ENCODE measurements at places on chromosomes 7 and 10.

- DNase-seq, result no peak
Observed at GRCh38 chr10:48505394-48506112, 99.3 kb downstream of the ARHGAP22 start.

DNA sequence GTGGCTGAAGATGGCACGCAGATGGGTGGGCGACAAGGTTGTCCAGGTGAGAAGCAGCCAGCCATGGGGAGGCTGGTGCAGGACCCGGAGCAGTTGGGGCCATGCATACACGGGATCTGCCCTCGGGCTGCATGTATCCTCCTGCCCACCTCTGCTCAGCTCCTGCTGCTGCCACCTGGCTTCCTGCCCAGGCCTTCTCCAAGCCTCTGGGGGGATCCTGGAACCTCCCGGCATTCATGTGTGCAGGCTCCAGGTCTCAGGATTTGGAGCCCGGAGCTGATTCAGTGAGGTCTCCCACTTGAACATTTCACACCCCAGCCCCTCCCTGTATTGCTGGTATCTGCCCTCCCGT is 27.0 kb downstream of the PDGFA start:
- DNase-seq, result no peak

GRCh38 chr7:137834552-137834951 is 12.2 kb downstream of the DGKI start:
- no peak for DNase-seq

DNA sequence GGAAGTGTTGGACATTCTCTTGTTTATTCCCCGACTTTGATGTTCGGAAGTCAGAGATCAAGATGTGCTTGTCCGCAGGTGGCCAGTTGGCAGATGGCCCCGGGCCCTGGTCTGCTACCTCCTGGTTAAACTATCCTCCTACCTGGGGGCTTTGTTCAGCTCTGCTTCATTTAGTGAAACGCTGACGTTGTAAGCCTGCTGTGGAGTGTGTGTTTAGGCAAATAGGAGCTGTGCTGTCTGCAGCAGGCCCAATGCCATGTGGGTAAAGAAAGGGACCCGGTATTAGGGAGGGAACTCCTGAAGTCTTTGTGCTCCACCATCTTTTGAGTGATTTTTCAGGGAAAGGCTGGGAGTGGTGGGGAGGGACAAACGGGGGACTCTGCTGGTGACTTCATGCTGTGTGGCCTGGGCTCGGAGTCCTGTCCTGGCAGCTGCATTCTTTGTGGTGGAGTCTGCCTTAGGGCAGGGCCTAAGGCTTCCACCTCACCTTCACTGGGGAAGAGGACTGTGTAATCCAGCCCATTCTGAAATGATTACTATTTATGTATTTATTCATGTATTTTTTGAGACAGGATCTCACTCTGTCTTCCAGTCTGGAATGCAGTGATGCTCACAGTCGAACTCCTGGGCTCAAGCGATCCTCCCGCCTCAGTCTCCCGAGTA is 171.1 kb upstream of the KLF6 start:
- DNase-seq, result no peak

GRCh38 chr10:87771871-87772500 is 46.0 kb downstream of the ATAD1 start:
- no peak for DNase-seq

- no peak for DNase-seq
Observed at GRCh38 chr7:44971902-44972441, 6.8 kb downstream of the MYO1G start.

DNA sequence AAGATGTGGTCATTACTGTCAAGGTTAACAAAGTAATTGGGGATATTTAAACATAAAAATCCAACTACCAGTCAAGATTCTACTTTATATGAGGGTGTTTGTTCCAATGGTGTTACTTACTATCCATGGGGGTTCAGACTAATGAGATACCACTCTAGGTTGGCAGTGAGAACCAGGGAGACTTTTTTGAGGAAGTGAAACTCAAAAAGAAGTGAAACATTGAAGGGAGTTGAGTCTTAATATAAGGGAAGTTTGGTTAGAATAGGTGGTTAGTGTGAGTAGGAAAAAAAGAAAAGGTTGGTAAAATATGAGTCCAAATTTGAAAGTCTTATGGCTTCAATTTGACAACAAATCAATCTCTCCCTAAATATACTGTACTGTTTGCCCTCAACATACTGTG is 123.6 kb upstream of the ANK3 start:
- no peak for DNase-seq

DNA sequence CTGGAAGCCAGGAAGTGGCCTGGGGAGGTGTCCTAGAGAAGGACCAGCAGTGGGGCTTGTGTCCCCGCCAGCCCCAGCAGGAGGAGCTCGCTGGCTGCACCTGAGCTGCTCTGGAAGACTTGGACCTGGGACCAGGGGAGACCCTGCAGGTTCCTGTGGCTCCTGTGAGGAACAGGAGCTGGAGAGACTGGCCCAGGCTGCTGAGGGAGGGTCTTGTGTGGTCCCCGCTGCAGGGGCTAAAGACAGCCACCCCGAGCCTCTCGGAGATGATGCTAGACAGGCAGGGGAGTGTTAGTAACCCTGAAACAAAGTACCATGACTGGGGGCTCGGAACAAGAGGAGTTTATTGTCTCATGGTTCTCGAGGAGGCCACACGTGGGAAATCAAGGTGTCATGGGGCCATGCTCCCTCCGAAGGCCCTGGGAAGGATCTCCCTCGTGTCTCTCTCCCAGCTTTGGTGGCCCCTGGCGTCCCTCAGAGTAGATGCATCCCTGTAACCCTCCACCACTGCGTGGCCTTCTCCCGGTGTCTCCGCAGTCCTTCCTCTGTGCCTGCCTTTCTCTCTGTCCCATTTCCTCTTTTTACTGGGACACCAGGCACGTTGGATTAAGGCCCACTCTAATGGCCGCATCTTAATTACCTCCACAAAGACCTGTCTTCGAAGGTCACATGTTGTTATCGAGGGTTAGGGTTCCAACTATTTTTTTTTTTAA is 348.4 kb downstream of the GLRX3 start:
- no peak for DNase-seq

- no peak for DNase-seq
Observed at GRCh38 chr10:61458031-61458430, 4.8 kb upstream of the TMEM26 start.

- DNase-seq, result no peak
Observed at GRCh38 chr7:1794888-1795542, 124.9 kb downstream of the ELFN1 start.

DNA sequence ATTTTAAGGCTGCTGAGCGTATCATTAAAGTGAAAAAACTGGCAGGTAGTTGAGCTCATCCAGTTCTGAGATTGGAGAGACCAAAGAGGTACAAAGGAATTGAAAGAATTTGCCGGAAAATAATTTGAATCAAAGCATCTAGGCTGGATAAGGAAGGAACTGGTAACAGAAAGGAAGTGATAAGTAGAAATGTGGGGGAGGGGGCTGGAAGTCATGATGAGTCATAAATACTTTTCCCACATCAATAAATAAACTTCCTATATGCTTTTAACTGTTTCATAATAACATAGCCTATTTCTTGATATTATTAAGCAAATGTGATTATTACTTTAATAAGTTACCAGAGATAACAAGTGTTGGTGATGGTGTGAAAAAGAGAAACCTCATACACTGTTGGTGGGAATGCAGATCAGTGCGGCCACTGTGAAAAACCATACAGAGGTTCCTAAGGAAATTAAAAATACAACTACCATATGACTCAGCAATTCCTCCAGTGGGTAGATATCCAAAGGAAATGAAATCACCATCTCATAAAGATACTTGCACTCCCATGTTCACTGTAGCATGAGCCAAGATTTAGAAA is 27.0 kb downstream of the ZNF438 start:
- DNase-seq, result no peak

DNA sequence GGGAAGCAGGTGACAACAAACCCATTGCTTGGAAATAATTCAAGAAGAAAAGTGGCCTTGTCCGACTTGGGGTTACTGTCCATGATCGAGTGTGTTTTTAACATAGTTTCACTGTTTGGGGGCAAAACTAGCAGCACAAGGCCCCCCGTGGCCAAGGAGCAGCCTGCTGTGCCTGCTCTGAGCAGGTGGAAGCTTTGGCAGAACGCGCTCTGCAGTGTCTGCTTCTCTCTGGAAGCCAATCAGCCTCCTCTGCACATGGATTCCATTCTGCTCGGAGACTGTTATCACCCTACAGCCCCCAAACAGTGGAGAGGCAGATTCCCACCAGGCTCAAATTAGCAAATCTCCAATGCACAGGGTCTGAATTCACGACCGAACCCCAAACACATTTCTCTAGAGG is 7.3 kb upstream of the TCERG1L start:
- DNase-seq, result no peak

- DNase-seq, result no peak
Observed at GRCh38 chr7:148116829-148117403, 473.6 kb upstream of the C7orf33 start.

- DNase-seq, result no peak
Observed at GRCh38 chr7:27714831-27715444, 25.0 kb upstream of the TAX1BP1 start.

GRCh38 chr10:117237401-117237991 is 3.4 kb upstream of the SLC18A2 start:
- DNase-seq, result no peak

- DNase-seq, result no peak
Observed at GRCh38 chr7:31720366-31720765, 33.4 kb downstream of the PPP1R17 start.

DNA sequence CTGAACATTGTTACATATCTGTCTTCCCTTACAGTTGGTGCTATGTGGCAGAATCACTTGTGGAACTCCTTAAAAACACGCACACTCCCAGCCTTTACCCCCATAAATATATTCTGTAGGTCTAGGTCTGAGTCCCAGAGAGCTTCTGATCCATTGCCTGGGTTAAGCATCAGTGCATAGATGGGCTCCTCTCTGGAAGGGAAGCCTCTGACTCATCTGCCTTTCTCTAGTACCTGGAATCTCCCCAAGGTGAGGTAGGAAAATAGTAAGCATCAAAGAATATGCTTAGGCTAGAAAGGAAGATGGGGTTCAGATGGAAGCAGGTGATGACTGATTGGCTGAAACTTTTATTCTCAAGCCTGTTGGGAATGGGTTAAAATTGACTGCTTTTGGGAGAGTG is 26.1 kb downstream of the PROSER2 start:
- DNase-seq, result no peak

DNA sequence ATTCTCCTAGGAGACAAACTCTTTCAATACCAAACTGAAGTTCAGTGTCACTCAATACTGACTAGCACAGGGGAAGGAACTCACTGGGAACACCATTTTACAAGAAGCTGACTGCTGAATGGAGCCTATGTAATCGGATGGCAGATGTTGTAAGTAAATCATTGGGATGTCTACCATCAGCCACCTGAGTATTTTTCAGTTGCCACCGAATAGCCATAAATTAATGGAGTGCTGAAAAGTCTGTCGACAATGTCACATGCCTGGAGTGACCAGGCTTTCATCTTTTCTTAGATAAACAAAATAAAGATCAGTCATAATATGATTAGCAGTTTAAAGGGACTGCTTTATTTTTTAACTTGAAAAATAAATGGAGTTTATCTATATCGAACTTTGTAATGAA is 145.9 kb upstream of the SEMA3E start:
- no peak for DNase-seq

DNA sequence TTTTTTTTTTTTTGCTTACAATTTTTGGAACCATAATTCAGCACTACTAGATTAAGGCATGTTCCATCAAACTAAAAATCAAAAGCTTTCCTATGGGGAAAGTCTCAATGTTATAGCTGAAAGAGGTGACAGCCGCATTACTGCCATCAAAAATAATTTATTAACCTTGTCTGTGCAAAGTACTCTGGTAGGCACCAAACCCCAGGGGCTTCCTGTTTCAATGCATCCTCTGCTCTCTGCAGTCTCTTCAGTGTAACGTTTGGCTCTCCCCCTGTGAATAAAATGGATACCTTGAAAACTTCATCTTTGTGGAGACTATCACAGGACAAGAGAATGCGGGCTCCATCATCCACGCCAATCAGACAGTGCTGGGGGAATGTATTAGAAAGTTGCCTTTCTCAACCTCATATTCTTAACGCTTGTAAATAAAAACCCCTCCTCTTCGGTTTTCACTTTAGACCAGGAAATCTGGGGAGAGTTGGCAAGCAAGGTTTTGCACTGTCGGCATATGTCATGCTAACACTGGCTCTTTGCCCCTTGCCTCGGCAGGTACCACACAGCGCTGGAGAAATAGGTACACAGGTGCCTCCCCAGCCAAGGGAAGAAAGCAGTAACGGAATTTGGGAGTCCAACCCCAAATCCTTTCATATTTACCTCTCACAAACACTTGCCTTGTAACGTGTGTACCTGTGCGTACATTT is 1.6 kb upstream of the NRG3 start:
- DNase-seq, result no peak

DNA sequence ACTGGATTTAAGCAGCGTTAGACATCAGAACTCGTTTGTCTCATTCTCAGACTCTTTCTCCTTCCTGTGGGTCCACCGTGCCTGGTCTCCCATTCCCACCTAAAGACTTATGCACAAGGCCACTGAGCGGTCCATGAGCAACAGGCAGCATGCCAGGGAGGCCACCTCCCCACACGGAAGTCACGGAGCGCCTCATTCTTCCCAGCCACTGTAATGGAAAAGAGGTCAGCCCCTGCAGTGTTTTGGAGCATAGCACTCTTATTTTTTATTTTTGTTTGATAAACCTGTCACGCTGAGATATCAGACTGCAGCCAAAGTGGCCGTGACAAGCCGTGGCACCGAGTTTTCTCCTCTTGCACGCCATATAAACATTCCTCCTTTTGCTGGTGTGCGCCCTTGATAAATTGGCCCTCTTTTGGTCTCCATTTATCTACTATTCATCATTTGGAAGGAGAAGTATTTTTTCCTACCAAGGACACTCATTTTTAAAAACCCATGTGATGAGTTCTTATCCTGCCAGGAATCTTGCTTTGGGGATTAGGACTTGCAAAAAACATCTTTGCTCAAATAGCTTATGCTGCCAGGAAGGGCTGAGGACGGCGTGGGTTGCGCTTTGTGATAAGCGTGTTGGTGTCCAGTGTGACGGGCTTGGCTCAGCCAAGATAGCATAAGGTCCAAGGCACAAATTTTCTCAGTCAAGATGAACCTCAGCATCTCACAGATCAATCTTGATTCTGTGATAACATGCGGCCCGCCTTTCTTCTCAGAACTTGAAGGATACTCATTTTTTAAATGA is 206.0 kb downstream of the CCDC3 start:
- no peak for DNase-seq

- DNase-seq, result no peak
Observed at GRCh38 chr10:21084700-21085099, 187.6 kb upstream of the NEBL start.
